ENCODE measurements at places on chromosomes 16 and 17.

GRCh38 chr17:4896332-4897197 lies 2.8 kb upstream of the C17orf107 start:
- DNase-seq, result no peak

DNA sequence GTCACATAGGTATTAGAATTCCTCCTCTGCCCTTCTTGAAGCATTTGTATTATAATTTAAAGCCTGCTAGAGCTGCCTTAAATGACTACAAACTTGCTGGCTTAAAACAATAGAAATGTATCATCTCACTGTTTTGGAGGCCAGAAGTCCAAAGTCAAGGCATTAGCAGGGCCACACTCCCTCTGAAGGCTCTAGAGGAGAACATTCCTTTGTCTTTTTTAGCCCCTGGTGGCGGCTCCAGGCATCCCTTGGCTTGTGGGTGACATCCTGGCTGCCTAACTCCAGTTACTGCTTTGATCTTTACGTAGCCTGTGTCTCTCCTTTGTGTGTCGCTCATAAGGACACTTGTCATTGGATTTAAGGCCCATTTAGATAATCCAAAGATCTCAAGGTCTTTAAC lies 186.6 kb upstream of the SALL1 start:
- no peak for DNase-seq

- DNase-seq, result no peak
These were observed 3.5 kb downstream of the FMNL1 start for GRCh38 chr17:45225051-45225700.

DNA sequence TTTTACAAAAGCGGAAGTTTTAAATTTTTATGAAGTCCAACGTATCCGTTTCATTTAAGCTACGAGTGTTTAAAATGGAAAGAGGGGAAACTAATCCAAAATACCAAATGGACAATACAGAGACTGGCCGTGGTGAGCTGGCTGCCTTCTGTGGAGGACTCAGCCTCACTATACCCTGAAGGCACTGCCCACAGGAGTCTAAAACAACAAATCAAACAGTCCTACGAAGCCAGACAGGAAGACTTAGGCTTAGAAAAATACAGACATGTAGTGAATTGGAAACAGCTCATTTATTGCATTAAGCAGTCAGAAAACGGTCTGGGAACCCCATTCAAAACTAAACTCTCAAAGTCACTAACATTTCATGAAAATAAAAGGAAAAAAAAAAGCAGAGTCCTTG lies 75.1 kb downstream of the CYTH1 start:
- no peak for DNase-seq

GRCh38 chr16:85040685-85041084 lies 13.1 kb downstream of the KIAA0513 start:
- no peak for DNase-seq

DNA sequence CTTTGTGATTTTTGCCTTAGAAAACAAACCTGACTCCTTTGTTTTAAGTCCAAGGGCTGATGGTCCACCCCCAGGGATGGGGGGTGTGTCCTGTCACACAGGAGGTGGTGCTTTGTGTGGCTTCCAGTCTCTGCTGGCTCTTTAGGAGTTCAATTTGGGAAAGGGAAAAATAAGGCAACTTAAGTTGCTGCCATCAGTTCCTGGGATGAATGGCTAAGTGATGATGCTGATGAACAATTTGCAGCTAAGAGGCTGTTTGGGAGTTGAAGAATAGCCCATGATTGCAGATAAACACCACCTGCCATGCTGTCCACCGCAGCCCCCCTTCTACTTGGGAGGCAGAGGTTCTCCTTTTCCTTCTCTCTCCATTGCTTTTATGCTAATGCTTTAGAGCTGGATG lies 40.2 kb downstream of the ARL4D start:
- DNase-seq, result no peak

DNA sequence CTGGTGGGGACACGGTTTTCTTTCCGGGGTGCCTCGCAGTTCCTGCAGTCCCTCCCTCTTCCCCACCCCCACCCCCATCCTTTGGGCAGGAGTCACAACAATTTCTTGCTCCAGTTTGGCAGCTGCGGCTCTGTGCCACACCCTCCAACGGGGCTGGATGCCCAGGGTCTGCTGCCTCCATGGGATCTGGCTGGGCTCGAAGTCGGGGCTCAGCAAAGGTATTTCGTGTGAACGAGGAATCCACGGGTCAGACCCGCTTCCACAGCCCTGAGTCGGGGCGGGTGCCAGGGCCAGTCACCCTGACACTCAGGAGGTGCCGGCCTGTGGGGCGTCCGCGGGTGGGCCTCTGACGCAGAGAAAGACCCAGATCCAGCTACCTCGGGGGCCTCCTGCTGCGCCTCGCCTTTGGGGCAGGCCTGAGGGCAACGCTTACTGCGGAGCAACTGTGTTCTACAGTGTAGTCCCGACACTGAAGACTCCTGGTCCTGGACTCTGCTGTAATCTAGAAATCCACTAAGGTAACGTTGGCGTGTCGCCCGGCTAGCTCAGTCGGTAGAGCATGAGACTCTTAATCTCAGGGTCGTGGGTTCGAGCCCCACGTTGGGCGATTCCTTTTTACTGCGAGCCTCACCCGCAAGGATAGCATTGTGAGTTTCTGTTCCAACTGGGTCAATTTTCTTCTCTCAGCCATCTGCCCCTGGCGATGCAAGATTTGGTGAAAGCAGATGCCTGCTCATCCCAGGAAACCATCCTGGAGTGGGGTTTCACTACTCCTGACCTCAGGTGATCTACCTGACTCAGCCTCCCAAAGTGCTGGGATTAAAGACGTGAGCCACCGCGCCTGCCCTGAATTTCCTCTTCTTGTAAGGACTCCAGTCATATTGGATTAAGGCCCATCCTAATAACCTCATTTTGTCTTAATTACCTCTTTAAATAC lies 12.6 kb upstream of the OR1F1 start:
- no peak for DNase-seq

GRCh38 chr16:6252541-6252940 lies 1080.1 kb upstream of the RBFOX1 start:
- DNase-seq, result no peak

DNA sequence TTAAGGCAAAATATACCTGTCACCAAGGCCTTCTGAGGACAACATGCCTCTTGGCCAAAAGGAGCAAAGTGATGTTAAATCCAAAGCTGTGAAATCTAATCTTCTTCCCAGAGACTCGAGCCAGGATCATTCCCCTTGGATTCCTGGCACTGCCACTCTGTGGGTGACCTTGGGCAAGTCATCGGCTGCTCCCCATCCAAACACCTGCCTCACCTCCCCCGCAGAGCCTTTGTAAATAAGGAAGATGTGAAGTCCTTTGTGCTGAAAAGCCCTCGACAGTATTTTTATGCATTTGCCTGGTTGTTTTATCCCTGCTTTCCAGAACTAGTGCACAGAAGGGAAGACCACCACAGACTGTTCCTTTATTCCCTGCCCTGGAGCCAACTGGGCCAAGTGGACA lies 5.4 kb upstream of the CEP295NL start:
- no peak for DNase-seq

DNA sequence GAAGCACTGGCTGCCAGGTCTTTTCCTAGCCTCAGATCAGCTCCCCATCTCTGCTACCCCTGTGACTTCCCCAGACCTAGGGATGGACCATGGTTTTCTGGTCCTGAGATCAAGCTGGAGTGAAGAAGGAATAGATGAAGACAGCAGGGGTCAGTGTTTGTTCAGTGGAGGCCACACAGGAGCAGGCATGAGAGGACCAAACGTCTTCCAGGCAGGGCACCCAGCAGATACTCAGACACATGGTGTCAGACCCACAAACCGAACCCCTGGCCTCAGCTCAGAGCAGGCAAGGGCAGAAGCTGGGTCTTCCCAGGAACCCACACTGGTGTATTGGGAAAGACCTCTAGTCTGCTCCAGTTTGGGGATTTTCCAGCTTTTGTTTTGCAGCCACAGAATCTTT lies 189.7 kb downstream of the IRX5 start:
- no peak for DNase-seq

DNA sequence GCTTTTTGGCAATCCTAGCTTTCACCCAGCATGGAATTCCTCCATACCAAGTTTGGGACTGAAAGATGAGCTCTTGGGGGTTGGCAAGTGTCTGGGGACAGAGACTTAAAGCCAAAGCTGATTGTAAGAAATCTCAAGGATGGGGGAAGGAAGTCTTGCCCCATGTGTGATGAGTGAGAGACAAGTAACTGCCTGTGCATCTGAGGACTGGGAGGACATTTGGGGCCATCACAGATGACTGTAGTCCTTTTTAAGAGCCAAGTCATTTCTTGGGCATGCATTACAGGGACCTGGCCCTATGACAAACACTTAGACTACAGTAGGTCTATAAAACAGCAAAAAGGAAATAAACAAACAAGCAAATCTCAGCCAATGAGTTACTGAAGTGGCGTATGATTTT lies 36.3 kb upstream of the CCL2 start:
- DNase-seq, result no peak

DNA sequence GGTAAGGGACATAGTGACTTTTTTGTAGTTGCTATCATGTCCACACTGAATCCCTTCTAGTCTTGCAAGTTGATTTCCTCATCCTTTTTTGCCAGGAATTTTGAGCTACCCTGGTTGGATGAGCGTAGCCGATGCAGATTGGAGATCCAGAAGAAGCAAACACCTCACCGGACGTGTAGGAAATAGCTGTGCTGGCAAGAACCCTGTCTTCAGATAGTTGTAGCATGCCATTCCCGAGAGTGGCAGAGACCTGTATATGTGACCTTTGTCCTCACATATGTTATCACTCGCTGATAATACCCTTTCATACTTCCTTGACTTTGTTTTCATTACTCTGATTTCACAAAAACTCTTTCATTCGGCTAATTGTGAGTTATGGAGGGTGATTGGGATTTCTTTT lies 6.2 kb upstream of the CASC3 start:
- DNase-seq, result no peak

GRCh38 chr16:57556941-57557541 lies 14.6 kb downstream of the ADGRG5 start:
- no peak for DNase-seq
